T-helper 22 cell (primary cell): ENCODE measurements at places on chromosomes 11 and 22.

GRCh38 chr11:83609191-83609590 is 323.0 kb upstream of the CCDC90B start:
- no peak for DNase-seq

DNA sequence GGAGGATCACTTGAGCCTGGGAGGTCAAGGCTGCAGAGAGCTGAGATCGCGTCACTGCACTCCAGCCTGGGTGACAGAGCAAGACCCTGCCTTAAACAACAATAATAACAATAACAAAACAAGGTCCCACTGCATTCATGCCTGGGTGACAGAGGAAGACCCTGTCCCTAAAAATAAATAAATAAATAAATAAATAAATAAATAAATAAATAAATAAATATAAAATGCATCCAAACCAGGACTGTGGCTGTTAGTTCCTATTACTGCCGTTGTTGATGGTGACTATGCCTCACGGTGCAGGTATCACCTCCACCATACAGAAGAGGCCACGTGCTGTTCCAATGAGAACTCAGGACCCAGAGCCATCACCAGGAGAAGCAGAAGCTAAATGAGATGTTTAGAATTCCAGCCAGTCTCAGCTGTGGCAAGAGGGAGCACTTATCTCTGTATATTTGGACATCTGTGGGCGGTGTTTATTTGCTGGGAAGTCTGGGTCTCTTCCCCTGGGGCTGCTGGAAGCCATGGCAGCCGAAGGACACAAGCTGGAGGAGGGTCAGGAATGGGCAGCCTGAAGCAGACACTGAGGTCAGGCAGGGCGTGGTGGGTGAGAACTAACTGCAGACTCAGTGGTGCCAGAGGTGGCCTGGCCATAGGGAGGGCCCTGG is 21.6 kb downstream of the C11orf86 start:
- no peak for DNase-seq

- no peak for DNase-seq
Observed at GRCh38 chr11:30046578-30046945, 29.7 kb upstream of the KCNA4 start.

DNA sequence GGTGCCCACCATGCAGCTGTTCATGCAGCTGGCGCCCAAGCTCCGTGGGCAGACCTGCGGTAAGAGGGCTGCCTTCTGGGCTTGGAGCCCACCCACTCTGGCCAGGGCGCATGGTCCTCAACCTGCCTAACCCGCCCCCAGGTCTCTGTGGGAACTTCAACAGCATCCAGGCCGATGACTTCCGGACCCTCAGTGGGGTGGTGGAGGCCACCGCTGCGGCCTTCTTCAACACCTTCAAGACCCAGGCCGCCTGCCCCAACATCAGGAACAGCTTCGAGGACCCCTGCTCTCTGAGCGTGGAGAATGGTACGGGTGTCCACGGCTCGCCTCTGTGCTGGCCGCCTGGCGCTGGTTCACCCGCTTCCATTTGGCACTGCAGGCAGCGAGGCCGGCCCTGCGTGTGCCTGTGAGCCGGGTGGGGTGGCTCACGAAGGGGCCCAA is 11.0 kb downstream of the MUC5AC start:
- no peak for DNase-seq

- no peak for DNase-seq
Observed at GRCh38 chr11:44835938-44836337, 109.2 kb downstream of the TSPAN18 start.

DNA sequence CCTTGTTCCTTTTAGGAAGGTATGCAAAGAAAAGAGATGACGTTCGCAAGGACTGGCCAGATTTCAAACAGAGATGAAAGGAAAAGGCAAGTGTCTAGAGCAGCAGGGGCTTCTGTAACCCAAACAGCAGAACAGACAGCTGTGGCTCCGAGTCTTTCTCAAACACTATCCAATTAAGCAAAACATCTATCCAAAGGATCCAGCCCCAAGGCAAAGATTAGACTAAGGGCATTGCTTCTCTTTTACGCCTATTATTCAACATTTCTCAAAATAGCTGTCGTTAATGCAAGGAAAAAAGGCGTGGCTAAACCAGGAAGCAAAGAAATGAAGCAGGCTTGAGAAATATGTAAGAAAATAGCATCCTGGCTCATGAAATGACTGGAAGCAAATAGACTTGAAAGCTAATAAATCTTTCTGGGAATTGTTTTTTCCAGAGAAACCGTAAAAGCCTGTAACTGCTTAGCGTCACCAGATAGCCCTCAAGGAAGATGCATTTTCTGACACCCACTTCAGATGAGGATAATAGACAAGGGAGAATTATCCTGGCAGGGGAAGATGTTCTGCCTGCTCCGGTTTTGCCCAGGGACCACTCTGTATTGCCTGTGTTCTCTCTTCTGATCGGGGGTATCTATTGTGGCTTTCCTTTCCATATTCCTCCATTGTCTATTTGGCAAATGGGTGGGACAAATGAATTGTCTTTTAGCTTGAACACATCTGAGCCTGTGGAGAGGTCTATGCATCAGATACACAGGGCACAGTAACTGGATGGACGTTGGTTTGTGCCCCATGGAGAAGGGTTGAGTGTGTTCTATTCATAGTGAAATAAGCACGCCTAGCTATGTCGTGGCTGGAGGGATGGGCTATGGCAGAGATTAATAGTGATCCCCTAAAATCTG is 20.2 kb downstream of the C11orf96 start:
- no peak for DNase-seq

GRCh38 chr11:23875176-23875850 is 621.5 kb upstream of the LUZP2 start:
- no peak for DNase-seq

DNA sequence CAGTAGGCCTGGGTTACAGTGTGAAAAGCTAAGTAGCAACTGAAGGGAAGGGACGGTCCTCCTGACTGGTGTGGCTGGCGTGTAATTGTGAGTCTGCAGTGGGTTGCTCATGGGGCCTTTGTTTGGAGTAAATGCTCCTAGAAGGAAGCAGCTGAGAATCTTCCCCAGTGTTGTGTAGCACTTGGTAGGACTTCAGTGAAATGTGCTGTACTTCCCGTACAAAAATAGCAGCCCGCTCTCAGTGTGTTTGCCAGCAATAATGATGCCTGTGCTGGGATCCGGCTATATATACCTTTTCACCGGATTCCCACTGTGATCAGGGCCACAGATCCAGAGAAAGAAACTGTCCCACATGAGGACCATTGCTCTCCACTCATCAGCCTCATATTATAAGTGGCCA is 175.7 kb upstream of the NTM start:
- no peak for DNase-seq

DNA sequence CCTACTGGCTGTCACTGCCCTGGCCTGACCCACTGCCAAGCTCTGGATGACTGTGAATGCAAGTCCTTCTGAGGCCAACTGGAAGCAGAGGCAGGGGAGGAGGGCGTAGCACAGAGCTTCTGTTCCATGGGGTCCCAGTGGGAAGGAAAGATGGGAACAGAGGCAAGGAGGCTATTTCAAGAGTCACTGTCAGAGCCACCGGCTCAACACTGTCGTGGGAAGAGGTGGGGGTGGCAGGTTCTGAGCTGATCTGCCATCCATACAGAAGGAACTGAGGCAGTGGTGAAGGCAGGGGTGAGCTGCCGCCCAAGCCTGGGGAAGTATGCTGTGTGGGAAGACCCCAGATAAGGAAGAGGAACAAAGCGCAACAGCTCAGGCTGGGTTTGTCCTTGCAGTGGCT is 54.7 kb downstream of the SGSM3 start:
- no peak for DNase-seq
